Heart right ventricle (tissue), 16 donors: ENCODE measurements at places on chromosomes 16 and 17. TPM values are rescaled to one million over a fixed set of nuclear protein-coding genes. Genes with fewer than 3 reads are reported as not detected.

DNA sequence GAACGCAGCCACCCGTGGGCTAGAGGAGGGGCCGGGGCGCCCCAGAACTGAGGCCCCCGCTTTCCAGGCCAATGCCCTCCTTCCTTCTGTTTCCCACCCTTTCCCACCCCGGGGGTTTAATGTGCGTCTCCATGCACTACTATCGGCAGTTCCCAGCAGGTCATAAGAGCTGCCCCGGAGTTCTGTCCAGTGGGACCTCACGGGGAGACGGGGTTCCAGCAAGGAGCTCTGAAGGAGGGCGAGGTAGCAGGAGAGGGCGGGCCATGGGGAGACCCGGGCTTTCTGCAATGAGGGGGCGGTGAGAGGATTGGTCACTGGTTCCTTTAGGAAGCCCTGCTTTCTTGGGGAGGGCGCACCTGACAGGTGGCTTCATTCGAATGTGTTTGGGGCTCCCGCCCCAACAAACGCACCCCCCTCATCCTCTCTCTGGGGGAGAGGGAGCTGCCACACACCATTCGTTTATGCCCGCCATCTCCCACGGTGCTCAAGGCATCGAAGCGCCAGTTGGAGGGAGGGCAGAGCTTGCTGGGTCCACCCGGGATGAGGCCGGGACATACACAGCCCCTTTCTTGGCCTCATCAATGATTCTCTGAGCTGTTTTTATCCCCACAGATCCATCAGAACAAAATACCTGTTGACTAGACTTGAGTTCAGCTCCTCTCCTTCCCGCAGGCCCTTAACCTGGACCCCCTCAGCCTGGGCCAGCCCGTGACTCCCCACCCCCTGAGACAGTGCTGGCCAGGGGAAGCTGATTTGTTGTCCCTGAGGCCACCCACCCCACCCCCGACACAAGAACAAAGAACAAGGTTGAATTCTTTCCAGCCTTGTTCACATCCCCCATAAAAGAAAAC, 44.1 kb downstream of the SLC7A5 start:
- no peak for DNase-seq

DNA sequence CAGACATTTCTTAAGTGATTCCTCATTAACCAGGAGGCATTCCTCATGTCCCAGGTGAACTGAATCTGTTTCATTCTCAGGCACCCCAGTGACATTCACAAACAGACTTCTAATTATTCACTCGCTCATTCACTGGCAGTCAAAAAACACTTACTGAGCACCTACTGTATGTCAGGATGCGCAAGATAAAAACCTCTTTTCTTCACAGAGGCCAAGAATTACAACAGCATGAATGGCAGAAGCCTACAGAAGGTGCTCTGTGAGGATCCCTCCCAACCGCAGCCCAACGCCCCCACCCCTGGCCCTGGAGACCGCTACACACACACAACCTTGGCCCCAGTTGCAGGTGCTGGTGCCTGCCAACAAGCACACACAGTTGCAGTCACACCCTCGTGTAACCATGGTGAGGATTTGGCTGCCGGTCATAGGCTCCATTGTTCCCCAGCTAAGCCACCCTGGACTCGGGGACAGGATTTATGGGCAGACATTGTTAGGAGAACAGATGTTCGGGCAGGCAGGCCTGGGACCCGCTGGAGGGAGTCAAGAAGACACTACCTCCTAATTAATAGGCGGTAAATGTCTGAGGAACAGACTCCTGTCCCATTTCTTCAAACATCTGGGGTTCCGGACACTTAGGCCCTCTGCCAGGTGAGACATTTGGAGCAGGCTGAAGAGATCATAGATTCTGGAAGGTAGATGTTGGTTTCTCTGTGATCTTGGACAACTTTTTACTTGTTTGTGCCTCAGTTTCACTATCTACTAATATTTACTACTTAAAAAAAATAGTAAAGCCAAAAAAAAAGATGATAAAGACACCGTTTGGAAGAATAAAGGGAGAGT, 43.2 kb downstream of the CUEDC1 start:
- peak; percentile 96 for DNase-seq

- DNase-seq = no peak
These were observed 10.5 kb downstream of the CDK5RAP3 start for GRCh38 chr17:47981462-47981861.

- DNase-seq = no peak
These were observed 66.2 kb upstream of the CREBBP start for GRCh38 chr16:3946604-3947180.

DNA sequence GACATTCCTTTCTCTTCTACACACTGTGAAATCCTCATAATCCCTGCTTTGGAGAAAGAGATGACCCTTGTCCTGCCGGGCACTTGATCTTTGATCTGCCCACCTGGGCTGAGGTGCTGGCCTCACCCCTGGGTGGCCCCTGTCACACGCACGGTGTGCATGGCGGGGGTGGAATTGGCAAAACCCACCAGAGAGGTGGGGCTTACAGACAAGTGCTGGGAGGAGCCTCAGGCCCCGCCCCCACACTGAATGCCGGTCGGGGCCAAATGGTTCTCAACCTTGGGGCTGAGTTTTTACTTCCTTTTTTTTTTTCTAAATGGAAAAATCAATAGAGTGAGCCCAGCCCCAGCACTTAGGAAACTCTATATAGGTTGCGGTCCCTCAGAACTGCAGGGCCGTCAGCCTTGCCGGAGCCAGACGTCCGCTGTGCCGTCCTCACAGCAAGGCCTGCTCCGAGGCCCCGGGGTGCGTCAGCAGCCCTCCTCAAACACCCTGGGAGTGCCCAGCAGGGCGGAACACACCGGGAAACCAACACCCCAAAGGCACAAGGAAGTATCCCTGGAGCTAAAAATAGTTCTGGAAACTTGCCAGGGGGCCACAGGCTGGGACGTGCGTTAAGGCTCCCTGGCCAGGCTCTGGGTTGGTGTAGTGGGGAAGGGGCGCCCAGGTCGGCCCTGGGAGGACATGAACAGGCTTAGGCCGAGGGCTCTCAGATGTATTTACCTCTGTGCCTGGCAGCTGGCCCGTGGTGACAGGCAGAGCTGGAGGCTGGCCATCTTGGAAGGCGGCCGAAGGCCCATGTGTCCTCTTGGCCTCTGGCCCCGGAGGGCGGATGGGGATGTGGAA, 11.0 kb downstream of the GPRC5C start:
- peak; percentile 92 for DNase-seq

DNA sequence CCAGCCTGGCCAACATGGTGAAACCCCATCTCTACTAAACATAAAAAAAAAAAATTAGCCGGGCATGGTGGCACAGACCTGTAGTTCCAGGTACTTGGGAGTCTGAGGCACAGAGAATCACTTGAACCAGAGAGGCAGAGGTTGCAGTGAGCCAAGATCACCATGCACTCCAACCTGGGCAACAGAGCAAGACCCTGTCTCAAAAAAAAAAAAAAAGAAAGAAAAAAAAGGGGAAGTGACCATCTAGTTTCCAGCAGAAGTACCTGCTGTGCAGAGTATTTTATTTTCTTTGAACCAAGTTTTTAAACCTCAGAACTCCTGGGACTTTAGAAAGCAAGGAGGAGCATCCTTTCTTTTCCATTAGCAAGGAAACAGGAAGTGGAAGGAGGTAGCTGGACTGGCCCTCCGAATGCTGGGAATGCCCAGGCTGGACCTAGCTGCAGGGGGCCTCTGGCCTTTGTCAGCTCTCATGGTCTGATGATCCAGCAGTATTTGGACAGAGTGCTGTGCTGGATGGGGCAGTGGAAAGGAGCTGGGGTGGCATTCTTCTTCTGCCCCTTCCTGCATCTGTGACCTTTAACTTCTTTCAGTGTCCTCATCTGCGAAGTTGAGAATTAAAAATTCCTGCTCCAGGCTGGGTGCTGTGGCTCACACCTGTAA, 6.6 kb downstream of the GID4 start:
- DNase-seq = no peak

DNA sequence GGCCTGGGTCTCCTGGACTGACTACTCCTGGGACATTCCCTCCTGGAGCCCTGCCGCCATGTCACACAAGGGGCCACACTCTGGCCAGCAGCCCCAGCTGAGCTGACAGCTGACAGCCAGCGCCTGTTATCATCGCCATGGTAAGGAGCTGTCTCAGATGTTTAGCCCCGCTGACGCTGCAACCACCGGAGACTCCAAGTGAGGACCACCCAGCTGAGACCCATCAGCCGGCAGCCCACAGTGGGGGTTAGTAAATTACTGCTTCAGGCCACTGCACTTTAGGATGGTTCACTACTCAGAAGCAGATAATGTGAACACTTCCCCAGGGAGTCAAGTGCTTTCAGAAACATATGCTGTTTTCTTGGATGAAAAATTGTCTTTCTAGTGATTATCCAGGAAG, 14.6 kb upstream of the SPHK1 start:
- peak; percentile 26 for DNase-seq

DNA sequence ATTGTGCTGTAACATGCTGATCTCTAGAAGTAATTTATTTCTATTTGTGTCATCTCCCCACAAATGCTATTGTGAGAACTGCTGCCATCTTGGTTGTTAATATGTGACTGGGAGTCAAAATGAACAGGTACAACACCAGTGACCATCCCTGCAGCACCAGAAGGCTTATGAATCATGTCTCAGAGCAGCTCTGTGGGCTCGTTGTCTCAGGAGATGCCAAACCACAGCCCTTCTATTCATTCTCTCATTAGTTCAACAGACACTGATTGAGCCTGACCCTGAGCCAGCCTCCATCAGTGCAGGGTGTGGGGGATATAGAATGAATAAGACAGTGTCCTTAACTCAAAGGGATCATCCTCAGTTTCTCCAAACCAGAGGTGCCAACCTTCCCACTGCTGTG, 92.5 kb downstream of the UTP18 start:
- DNase-seq = no peak

GRCh38 chr17:55116440-55116914, 147.9 kb downstream of the STXBP4 start:
- no peak for DNase-seq

- DNase-seq = no peak
These were observed 260.7 kb upstream of the CA10 start for GRCh38 chr17:52419229-52419641.

- DNase-seq = no peak
These were observed 27.1 kb downstream of the USP10 start for GRCh38 chr16:84726669-84727467.

GRCh38 chr16:67006930-67007658, 18.7 kb downstream of the CES4A start:
- no peak for DNase-seq

- DNase-seq = no peak
These were observed 19.7 kb downstream of the PHAF1 start for GRCh38 chr16:67129422-67129821.

DNA sequence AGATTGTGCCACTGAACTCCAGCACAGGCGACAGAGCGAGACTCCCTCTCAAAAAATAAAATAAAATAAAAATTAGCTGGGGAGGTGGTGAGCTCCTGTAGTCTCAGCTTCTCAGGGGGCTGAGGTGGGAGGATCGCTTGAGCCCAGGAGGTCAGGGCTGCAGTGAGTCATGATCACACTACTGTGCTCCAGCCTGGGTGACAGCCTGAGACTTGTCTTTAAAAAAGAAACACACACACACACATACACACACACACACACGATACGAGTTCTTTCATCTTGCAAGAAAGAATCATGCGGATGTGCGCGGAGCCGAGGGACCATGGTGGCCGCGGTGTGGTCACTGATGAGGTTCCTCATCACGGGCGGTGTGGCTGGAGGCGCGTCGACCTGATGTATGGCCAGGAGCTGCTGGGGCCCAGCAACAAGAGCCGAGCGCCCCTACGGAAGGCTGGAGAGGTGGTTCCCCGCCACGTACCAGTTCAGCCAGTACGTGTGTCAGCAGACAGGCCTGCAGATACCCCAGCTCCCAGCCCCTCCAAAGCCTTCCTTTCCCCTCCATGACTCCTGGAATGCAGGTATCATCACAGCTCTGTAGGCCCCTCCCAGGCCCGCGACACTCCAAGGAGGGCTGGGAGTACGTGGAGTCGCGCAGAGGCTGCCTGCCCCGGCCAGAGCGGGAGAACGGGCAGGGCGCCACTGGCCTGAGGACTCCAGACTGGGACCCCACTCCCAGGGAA, 20.7 kb downstream of the NXN start:
- no peak for DNase-seq

DNA sequence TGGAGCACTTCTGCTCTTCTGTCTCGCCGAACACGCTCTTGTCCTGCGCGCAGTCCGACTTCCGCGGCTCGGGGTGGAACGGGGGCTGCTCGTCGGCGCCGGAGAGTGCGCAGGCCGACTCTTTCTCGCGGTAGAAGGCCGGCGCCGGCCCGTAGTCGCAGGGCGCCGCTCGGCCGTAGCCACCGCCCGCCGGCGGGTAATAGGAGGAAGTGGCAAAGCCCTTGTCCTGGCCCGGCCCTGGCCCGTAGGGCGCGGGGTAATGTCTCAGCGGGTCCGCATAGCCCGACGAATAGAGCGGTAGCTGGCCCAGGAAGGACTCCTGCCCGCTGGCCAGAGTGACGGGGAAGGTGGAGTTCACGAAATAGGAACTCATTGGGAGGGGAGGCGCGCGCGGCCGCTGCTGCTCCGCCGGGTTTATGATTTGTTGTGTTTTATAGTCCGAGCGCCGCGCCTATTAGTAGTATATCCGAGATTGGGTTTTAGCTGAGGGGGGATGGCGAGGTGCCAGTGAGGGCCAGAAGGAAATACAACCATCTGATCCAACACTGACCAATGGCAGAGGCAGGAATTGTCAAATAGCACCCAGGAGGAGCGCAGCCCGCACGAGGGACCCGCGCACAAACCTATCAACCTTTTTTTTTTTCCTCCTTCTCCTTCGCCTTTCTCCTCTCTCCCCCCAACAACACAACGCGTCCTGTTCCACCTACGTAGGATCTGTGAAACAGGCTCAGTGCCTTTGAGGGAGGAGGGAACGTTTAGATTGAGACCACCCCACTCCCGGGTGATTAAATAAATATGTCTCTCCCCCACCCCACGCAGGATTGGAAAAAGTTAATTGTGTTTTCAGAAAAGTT, 4.4 kb upstream of the HOXB5 start:
- DNase-seq = no peak

DNA sequence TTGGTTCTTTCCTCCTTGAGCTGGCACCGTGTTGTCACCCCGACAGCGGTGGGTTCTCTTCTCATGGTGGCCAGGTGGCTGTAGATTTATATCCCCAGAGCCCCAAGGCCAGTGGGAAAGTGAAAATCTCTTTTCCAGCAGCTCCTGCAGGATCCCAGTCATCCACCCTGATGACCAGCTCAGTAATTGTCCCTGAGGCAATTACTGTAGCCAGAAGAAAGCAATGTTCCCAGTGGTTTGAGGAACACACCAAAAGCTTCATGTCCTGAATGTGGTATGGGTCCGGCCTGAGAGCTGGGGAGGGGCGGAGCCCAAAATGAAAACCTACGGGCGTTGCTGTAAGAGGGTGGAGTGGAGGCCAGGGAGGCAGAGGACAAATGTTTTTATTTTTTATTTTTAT, 69.0 kb downstream of the WSB1 start:
- no peak for DNase-seq

GRCh38 chr17:65470783-65471182, 90.7 kb downstream of the AXIN2 start:
- DNase-seq = no peak

The MAP2K3 gene
- 47.9 TPM for total RNA-seq

The NLRC3 gene
- total RNA-seq = 0.98 TPM

The C16orf54 gene
- total RNA-seq = 0.64 TPM

The ADORA2B gene
- total RNA-seq = 0.62 TPM

The SMPD3 gene
- total RNA-seq = 1.2 TPM

The TEX19 gene
- not detected for total RNA-seq

The KIF19 gene
- total RNA-seq = 0.26 TPM

The PARD6A gene
- 1.7 TPM for total RNA-seq

The MYCBPAP gene
- total RNA-seq = 0.22 TPM
